ENCODE measurements at places on chromosomes 3 and 15.

DNA sequence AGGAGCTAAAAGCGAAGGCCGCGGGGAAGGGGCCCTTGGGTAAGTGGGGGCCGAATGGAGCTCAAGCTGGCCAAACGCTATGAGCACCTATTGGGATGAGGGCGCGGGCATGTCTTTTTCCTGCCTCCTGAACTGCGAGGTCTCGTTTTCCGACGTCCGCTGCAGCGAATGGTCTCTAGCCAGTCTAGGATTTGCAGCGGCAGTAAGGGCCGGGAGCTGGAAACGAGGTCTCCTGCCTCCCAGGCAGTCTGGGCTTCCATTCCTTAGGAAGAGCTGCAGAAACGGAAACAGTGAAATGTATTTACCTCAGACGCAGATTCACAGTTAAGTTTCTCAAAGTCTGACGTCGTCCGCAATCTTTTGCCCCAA, 517 bp downstream of the TMA7 start:
- DNase-seq: no peak

- no peak for DNase-seq
Observed at GRCh38 chr3:179544981-179545645, 17.6 kb upstream of the ACTL6A start.

DNA sequence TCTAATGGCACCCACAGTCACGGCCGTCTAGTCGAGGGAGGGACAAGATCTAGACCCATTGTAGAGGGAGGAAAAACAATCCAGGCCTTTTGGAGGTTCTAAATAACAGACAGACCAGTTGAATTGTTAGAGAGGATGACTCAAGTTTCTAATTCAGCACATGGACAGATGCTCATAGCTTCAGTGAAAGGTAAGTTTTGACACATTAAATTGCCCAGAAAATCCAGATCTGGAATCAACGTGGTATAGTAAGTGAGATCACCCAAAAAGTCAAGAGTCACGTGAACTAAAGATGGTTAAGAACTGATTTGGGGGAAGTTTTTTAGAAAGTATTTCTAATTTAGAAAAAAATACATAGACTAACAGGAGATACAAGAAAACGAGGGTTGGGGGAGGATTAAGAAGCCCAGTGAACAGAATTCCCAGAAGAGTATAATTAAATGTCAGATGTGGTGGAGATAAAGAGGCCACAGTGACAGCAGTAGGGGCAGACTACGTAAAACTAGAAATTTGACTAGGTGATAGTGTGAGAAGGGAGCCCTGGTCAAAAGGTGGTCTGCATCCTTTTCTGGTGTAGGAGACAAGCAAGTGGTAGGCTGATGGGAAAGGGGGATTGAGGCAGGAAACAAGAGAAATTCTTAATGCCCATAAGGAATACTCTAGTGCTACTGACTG, 47.1 kb downstream of the CAPN7 start:
- no peak for DNase-seq

- DNase-seq: no peak
Observed at GRCh38 chr3:16849229-16849628, 35.5 kb upstream of the PLCL2 start.

GRCh38 chr3:40911928-40912327, 287.4 kb upstream of the CTNNB1 start:
- no peak for DNase-seq

DNA sequence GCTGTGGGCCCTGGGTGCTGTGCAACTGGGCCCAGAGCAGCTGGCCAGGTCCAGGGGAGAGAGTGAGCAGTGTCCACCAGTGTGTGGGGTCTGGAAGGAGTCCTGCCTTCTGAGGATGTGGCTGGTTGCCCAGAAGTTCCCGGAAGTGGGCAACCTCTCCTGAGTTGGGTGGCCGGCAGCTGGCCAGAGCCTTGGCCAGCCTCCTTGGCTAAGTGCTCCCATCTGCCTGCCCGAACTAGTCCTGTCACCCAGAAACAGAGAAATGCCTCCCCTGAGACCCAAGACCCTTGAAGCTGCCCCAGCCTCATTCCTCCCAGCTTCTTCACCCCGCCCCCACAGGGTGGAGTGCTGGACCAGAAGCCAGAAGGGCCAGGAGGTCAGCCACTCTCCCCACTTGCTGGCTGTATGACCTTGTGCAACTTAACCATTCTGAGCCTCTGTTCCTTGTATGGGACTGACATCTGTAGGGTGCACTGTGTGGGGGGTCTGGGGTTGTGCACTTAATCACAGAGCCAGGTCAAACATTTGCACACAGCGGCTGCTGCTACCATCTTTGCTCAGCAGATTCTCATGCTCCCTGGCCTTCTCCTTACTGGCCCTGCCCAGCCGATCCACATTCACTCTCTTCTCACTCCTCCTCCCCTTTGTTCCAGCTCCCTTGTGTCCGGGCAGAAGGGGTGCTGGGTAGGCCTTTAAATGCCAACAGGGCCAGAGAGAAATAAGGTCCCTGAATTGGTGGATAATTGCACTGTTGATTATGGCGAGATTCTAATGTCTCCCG, 7.5 kb upstream of the ALAS1 start:
- peak; percentile 31 for DNase-seq

- no peak for DNase-seq
Observed at GRCh38 chr15:29262738-29263137, 6.9 kb downstream of the NSMCE3 start.

GRCh38 chr3:66037986-66038369, 740 bp downstream of the MAGI1 start:
- DNase-seq: no peak

- peak; percentile 68 for DNase-seq
Observed at GRCh38 chr3:31532587-31533168, at the start of gene STT3B. TSS of gene STT3B (plus strand) at chr3:31532925. CDS start at chr3:31532999, 74 bp downstream.

- no peak for DNase-seq
Observed at GRCh38 chr3:64816355-64816754, 128.6 kb upstream of the ADAMTS9 start.

- DNase-seq: no peak
Observed at GRCh38 chr3:54660714-54661132, 267.1 kb downstream of the LRTM1 start.

DNA sequence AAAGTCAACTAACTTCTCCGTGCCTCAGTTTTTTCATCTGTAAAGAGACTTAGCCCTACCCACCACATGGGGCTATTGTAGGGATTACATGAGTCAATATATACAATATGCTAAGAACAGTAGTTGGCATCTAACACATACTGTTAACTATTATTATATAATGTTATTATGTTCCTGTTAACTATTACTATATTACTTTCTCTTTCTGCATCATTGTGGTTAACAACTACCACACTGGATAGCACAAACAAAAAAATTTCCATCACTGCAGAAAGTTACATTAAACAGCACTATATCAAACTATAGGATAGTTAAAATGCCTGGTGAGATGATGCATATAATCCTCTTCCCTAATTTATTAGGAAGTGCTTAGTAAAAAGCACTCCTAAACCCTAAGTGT, 23.7 kb downstream of the STAG1 start:
- DNase-seq: no peak

DNA sequence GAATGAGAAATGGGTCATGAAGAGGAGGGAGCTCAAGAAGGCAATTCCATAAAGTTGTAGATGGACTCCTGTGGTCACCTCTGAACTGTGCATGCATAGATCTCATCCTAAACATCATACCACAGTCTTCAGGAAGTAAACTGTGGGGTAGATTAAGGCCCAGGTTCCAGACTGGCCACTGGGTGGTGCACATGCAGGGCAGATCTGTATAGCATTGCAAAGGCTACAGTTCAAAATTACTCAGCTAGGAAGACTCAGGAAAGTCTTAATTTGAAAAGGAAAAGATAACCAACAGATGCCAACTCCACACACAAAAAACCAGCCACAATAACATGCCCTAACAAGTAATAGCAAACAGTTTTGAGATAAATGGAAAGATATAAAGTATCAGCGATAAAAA, 20.3 kb downstream of the KY start:
- DNase-seq: no peak

- no peak for DNase-seq
Observed at GRCh38 chr3:158221426-158221825, 111.5 kb downstream of the RSRC1 start.

DNA sequence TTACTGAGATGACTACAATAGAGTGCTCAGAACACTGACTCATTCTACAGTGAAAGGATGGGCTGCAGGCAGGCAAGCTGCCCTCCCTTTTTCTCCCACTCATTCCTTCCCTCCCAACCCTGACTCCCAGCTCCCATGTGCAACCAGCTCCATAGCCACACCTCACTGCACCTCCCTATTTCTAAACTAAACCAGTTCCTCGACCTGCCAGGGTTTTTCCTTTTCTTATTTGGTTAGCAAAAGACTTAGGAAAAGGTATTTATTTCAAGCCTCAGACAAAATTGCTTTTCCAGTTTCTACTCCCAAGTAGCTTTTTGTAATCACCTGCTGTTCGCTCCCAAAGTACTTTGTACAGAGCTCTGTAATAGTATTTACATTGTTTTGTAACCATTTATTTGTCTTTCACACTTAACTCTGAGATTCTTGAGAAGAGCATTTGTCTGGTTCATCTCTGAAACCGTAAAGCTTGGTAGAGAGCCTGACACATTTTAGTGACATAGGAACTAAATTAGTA, 2.2 kb downstream of the AADAC start:
- no peak for DNase-seq

Data from anterior cingulate cortex (tissue), 58 donors.